CD4-positive, alpha-beta T cell treated with Interferon alpha-2 for 1 hour (primary cell): ENCODE measurements at places on chromosomes 12 and 14.

GRCh38 chr12:91706466-91706865, 439.2 kb downstream of the BTG1 start:
- no peak for DNase-seq

GRCh38 chr12:118842866-118843265, 138.5 kb upstream of the SRRM4 start:
- no peak for DNase-seq

DNA sequence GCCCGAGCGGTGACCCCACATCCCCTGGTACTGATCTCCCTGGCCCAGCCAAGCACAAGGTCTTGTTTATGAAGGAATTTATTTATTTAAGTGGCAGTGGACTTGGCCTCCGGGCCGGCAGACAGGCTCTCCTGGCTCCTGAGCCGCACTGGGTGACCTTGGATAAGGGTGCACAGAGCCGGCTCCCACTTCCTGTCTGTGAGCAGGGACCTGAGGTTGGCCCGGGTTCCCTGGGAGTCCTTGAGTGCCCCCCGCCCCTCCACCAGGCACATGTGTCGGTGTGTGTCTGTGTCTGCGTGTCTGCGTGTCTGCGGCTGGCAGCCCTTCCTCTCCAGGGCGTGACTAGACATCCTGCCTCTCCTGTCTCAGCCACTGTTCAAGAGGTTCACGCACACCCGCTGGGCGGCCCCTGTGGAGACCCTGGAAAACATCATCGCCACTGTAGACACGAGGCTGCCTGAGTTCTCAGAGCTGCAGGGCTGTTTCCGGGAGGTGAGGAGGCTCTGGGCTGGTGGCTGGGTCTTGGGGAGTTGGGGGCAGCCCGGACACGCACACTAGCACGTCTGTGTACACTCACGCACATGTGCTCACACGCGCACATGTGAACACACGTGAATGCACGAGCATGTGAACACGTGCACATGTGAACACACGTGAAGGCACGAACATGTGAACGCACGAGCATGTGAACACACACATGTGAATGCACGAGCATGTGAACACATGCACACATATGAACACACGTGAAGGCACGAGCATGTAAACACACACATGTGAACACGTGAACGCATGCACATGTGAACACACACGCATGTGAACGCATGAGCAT, 9.3 kb downstream of the TNFAIP2 start:
- no peak for DNase-seq

DNA sequence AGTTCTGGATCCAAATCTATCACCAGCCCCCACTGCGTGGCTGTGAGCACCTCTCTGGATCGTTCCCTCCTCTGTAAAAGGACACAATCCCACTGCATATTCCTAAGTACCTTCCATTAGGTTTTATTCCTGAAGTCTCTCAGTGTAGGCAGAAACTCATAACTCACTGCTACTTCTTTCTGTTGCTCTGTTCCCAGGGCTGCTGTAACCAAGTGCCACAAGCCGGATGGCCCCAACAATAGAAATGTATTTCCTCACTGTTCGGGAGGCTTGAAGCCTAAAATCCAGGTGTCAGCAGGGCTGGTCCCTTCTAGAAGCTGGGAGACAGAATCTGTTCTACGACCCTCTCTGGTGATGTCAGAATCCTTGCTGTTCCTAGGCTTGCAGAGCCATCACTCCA, 24.9 kb downstream of the FOXN3 start:
- DNase-seq: no peak

DNA sequence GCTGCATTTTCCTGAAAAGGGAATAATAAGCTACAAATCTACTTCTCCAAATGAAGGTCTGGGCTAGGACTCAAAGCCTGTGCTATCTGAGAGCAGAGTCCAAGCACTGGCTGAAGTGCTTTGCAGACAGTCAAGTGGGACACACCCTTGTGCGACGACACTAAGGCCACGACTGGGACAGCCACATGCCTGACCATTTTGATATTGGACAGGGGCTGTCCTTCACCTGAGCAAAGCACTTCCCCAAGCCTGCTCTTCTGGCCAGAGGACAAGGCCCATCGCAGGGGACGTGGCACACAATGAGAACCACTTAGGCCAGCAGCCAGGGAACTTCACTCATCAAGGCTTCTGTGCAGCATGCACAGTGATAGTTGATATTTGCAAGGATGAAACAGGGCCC, 71.4 kb downstream of the RBM19 start:
- no peak for DNase-seq

GRCh38 chr12:7994731-7995205, 37.7 kb upstream of the FOXJ2 start:
- DNase-seq: no peak

GRCh38 chr12:100404769-100405407, 48.0 kb downstream of the SLC17A8 start:
- DNase-seq: no peak

GRCh38 chr12:4051596-4051995, 178.4 kb upstream of the PARP11 start:
- DNase-seq: no peak

- DNase-seq: no peak
Observed at GRCh38 chr12:121299662-121300061, 3.2 kb upstream of the CAMKK2 start.

DNA sequence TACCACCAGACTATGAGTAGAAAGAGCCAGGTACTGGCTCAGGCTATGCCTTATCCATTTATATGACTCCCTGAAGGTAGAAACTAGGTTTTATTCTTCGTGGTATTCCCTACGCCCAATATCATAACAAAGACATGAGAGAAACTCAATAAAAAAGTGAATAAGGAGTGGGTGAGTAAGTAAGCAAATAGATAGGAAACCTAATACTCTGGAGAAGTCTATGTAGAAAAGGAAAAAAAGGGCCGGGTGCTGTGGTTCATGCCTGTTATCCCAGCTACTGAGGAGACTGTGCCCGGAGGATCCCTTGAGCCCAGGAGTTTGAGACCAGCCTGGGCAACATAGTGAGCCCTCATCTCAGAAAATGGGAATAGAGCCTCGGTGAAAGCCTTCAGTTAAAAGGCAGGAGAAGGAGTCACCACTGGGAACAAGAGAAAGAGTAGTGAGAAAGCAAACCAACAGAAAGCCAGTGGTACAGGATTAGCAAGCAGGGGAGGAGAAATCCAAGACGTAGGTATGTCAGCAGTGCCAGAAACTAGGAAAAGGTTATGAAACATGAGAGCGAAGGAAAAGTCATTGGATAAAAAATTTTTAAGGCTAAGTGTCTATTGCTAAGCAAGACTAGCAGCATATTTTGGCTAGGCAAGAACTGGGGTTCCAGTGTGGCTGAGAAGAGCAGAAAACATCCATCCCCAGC, 6.0 kb upstream of the OR6J1 start:
- DNase-seq: no peak

GRCh38 chr14:56992332-56992820, 182.1 kb upstream of the OTX2 start:
- DNase-seq: no peak

GRCh38 chr12:15629108-15629507, 160.1 kb downstream of the EPS8 start:
- DNase-seq: no peak

- DNase-seq: no peak
Observed at GRCh38 chr14:58640959-58641358, 3.2 kb downstream of the DACT1 start.

- no peak for DNase-seq
Observed at GRCh38 chr14:47345016-47345415, 330.4 kb downstream of the MDGA2 start.

- DNase-seq: no peak
Observed at GRCh38 chr12:65566751-65567150, 257.5 kb upstream of the HMGA2 start.

DNA sequence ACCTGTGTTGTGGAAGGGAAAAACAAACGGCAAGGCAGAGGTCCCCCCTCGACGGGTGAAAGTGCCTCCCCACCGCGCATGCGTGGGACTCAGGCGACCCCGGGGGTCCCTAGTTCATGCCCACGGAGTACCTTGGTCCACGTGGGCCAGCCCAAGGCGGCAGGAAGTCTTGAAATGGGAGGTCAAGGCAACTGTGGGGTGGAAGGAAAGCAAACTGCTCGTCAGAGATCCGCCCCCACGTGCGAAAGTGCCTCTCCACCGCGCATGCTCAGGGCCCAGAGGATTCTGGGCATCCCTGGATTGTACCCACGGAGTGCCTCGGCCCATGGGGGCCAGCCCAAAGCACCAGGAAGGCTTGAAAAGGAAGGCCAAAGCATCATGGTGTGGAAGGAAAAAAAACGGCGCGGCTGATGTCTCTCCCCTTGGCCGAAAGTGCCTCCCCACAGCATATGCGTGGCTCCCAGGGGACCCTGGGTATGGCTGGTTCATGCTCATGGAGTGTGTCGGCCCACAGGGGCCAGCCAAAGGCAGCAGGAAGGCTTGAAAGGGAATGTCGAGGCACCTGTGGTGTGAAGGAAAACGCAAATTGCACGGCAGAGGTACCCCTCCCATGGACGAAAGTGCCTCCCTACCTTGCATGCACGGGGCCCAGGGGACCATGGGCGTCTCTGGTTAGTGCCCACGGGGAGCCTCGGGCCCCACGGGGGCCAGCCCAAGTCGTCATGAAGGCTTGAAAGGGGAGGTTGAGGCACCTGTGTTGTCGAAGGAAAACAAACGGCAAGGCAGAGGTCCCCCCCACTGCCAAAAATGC, 369.7 kb downstream of the ALG10 start:
- DNase-seq: no peak

GRCh38 chr12:47705229-47705565, 633 bp downstream of the RPAP3 start:
- DNase-seq: no peak

DNA sequence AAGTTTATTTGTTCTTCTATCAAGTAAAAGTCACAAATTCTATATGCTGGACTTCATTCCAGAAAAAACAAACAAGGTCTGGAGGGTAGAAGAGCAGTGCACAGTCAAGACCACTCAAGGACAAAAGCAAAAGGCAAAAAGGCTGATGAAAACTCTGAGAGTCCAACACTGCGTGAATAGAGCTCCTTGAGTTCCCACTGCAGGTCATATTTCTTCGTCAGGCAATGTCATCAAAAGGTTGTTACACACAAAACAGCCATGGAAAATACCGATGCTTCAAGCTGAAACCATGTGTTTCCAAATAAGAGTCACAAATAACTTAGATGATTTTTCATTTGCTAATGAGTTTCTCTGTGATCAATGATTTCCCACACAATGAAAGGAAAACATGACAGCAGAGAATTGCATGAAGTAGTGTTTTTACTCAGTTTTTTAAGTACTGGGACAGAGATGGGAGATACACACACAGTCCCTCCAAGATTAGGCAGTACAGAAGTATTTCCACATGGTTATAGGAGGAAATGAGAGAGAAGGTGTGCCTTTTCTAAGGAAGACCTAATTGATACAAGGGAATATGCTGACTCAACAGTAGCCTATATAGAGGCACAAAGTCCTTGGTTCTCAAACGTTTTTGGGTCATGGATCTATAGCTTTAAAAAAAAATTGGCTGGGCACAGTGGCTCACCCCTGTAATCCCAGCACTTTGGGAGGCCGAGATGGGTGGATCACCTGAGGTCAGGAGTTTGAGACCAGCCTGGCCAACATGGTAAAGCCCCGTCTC, 177.7 kb downstream of the MED13L start:
- no peak for DNase-seq

DNA sequence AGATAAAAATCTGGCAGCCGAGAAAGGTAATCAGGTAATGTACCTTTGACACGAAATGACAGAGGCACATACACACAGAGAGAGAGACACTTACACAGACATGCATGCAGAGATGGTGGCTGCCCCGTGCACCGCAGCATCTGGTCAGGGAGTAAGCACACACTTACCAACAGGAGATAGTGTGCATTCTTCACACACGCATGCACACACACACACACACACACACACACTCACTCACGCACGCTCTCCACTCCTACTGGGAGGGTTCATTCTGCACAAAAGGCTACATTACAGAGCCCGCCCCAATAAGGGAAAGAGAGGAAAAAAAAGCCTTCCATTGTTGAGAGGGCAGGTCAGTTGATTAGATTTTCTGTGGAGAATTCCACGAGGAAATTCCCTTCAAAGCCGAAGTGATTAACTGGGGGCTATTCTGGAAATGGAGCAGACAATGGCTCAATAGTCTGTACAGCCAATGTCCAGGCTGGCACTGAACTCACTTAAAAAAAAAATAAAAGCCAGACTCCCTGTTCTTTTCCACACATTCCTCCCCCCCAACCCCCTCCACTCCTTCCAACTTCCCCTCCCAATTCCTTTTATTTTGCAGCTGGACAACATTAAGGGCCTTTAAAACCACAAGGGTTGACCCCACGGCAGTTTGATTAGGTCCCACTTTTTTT, 1.4 kb upstream of the SOX5 start:
- no peak for DNase-seq

DNA sequence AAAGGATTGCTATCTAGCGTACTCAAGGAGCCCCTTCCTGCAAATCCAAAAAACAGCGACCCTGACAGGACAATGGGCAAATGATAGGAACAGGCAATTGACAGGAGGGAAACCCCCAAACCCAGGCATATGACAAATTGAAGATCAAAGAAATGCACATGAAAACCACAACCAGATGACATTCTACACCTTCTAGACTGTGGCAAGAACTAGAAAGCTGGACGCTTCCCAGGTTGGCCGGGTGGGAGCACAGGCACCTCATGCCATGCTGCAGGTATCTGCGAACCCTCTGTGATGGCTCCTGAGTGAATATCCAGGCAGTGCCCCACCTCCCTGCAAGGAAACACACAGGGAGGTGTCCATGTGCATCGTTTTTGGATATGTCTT, 37.1 kb downstream of the CMKLR1 start:
- peak; percentile 32 for DNase-seq

GRCh38 chr12:86213012-86213411, 43.2 kb downstream of the MGAT4C start:
- DNase-seq: no peak

DNA sequence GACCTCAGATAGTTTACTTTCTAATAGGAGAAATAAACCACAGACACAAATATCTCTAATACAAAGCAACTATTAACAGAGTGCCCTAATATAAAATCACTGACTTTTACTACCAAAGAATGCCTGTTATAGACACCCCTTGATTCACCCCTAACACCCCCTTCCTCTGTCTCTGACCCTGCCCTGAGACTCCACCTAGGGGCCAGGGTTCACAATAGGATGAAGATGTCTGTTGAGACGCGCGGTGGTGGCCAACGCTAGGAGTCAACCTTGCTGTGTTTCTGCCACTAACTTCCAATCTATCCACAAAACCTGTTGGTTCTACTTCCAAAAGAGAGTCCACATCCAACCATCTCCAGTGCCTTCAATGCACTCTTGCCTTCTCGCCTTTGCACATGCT, 10.9 kb upstream of the TC2N start:
- DNase-seq: peak; percentile 21

DNA sequence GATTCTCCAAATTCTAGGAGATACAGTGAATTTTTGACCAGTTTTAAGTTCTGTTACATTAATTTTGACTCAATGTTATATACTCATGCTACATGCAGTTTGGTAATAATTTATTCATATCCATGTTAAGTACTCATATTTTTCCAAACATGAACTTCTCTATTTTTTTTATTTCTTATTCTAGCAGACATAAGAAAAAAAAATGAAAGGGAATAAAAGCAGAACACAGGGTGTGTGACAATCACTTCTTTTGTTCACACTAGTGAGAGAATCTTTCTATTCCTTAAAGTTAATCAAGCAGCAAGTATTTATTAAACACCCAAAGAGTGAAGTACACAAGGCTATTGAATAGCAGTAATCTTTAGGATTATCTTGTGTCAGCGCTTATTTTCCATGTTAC, 171.1 kb upstream of the ATP2B1 start:
- DNase-seq: no peak
